ENCODE measurements at places on chromosomes 2 and 18.

DNA sequence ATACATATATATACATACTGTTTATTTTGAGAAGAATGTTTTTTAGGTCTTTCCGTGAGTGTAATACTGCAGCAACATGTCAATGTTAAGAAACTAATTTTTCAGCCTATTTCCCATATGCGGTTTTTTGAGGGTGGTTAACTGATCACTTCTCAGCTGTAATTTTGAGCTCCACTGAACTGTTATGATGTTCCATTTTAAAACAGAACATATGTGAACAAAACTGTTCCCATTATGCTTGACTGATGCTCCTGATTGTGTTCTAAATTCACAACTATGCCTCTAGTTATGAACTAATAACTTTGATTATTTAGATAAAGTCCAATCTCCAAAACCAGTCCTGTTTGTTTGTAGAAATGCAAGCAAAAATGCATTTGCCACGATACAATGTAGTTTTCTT lies 511.2 kb upstream of the FSIP2 start:
- no peak for DNase-seq

GRCh38 chr2:237894986-237895543 lies 35.6 kb downstream of the RAMP1 start:
- no peak for DNase-seq

DNA sequence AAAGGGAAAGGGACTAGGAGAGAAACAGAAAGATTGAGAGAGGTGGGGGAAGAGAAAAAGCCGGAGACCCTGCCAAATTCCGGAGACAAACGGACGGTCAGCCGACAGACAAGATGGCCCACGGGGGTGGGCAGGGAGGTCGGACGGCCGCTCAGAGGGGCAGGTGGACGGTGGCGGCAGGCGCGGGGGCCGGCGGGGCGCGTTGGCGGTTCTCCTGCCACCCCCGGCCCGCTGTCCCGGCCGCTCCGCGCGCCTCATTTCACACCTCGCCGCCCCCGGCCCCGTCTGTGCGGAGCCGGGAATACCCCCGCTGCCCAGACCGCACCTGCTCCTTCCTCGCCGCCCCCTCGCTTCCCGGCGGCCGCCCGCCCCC lies 935 bp downstream of the SLC30A3 start:
- no peak for DNase-seq

GRCh38 chr2:126893153-126893552 lies 5.5 kb upstream of the TEX51 start:
- DNase-seq: no peak

DNA sequence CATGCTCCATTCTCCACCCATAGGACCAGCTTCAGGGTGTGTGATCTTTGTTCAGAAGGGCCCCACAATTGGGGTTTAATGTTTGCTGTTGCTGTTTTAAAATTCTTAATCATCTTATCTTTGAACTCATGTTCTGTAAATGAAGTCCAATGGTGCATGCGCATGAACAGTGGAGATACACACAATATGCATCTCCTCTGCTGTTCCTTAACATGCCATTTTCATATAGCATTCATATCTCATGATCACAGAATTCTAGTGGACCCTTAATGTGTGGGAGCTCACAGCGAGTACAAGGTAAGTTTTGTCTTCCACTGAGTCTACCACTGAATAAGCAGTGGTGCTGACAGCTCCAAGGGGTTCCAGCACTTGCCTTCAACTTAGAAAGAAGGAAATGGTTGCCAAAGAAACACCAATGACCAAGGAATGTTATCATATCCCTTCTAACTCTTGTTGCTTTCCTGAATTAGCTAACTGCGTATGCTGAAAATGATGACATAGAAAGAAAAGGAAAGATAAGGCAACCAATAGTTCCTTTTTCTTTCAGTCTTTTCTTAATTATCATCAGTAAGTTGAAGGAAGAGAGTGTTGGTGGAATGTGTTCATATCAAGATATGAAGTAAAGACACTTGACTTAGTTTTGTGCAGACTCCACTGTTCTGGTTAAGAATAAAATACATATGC lies 258.9 kb upstream of the FBXO11 start:
- no peak for DNase-seq

DNA sequence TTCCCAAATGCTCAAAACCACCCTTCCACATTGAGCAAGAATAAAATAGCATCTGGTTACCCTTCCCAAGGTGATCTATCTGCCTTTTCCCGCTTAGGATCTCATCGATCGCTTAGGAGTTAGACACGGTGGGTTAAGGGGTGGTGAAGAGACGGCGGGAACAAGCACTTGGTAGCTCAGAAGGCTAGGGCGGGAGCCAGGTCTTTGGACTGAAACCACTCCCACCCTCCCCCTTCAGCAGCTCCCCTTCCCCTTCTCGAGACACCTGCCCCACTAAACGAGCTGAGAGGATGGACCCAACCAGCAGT lies 513 bp downstream of the THOC1 start:
- no peak for DNase-seq

DNA sequence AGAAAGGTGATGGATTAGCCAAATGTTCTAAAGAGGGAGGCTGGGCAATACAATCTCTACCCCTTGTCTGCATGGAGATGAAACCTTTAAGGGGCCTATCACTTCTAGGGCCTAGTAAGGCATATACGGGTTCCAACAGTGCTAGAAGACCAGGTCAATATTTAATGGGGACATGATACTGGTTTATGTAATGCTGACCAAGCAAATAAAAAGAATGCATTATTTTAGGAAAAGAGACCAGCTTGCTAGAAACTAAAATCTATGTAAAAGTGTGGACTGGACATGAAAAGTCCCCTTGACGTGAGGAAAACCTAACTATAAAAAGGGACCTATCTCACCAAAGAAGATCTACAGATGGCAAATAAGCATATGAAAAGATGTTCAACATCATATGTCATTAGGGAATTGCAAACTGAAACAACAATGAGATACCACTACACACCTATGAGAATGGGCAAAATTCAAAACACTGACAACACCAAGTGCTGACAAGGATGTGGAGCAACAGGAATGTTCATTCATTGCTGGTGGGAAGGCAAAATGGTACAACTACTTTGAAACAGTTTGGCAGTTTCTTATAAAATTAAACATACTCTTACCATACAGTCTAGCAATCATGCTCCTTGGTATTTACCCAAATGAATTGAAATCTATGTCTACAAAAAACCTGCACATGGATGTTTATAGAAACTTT lies 45.9 kb upstream of the TLK1 start:
- DNase-seq: no peak

GRCh38 chr2:144462266-144462665 lies 57.7 kb downstream of the ZEB2 start:
- no peak for DNase-seq

GRCh38 chr2:121596221-121597080 lies 52.8 kb downstream of the CLASP1 start:
- peak; percentile 48 for DNase-seq

DNA sequence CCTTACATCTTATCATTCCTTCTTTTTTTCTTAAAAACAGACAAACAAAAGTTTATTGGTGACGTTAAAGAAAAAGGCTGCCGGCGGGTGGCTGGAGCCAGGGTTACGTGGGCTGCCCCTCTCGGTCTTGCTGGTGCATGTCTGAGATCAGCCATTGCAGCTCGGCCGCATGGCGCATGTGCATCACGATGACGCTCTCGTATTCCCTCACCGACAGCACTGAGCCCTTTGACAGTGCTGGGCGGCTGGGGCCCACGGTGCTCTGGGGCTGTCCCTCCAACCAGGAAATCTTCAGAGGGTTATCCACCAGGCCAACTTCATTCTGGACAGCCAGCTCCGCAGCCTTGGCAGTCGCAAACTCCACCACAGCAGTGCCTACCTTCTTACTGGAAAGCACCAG lies 1081.8 kb upstream of the TMEFF2 start:
- DNase-seq: no peak

- no peak for DNase-seq
Measured at GRCh38 chr2:240297256-240298116, 138.0 kb upstream of the GPC1 start.

GRCh38 chr2:62084801-62085200 lies 111.1 kb upstream of the B3GNT2 start:
- no peak for DNase-seq

DNA sequence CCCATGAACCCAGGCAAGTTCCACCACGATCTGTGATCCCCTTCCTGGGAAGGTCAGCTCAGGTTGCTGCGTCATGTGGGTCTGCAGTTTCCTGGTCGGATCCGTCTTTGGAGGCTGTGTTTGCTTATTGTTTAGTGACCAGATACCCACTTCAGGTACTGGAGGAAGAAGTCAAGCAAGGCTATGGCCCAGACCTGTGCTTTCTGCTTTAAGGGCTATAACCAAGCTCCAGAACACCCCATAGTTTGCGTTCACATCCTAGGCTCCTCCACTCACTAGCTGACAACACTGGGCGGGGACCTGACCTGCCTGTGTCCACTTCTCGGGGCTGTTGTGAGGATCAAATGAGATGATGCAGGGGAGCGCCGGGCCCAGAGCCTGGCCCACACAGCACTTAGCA lies 44.0 kb downstream of the MAL start:
- DNase-seq: no peak

- DNase-seq: no peak
Measured at GRCh38 chr2:200122683-200123082, 167.3 kb downstream of the MAIP1 start.

DNA sequence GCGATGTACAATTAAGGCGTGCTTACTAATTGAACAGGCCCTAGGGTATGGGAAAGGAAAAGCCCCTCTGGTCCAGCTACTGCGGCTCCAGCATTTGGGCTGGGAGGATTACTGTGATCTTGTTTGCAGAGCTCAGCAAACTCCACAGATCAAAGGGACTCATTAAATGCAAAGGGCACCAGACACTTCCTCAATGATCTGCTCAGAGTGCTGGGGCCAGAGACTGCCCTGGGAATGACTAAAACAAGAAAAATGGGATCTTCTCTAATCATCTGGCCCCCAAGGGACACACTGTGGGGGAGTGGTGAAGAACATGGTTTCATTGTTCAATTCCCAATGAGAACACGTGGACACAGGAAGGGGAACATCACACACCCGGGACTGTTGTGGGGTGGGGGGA lies 85.0 kb downstream of the MARCHF4 start:
- DNase-seq: no peak

DNA sequence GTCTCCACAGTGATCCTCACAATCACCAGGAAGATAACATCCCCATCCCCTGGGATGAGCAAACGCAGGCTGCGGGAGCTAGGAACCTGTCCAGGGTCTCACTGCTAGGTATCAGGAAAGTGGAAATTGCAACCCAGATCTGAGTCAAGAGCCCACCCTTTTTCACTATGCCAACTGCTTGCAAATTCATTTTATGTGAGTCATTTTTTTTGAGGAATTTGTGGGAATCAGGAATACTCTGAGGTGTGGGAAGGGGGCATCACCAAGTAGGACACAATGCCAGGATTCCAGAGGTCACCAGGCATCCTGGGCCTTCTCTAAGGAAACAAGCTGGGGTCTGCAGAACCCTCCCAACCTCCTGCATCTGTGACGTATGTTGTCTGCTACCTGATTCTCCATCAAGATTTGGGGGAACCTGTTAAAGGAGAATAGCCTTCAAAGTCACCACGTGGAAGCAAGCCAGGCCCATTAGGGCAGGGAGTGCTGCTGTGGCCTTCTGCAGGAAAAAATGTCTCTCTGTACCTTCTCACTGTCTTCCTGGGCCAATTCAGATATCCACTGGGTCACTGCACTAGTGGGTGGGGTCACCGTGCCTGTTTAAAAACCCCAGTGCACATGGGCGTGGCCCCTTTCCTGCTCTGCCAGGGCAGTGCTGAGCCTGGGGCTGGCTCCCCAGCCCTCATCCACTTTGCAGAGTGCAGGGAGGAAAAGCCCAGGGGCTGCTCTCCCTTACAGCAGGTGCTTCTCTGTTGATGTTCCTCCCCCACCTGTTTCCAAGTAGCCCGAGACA lies 50.2 kb downstream of the MCFD2 start:
- no peak for DNase-seq

GRCh38 chr2:46098621-46099062 lies 198.6 kb upstream of the EPAS1 start:
- DNase-seq: no peak

DNA sequence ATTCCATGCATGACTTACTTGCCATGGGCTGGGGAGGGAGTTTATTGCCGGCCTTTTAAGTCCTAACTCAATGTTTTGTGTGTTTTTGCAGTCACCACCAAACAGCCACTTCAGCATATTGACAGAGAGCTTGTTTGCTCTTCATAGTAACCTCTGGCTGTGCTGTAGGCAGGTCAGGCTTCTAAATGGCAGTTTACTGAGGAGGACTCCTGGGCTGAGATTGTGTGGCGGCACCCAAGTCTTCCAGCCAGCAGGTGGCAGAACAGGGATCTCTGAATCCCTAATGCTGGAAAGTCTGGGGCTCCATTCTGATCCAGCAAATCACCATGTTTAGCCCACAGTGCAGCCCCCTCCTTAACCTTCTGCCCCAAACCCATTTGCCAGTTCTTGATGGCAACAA lies 121.2 kb downstream of the CAPN13 start:
- DNase-seq: no peak
